ENCODE measurements at places on chromosomes 6 and 20. TPM values are rescaled to one million over a fixed set of nuclear protein-coding genes. Genes with fewer than 3 reads are reported as not detected.

DNA sequence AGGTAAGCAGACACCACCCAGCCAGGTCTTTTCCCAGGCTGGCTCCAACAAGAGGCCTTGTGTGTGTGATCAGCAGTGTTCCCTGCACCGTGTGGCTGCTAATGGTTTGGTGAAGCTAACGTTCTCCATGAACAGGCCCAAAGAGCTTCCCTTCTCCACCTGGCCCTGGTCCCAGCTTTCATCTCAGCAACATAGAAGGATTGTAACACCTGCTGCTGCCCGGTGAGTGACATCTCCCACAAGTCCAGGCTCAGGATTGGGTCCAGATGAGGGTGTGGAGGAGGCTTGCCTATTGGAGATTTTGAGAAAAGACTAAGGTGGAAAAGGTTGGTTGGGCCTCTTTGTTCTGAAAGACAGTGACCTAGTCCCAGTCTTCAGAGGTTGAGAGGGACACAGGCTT is 89.6 kb downstream of the TMEM242 start:
- no peak for DNase-seq

DNA sequence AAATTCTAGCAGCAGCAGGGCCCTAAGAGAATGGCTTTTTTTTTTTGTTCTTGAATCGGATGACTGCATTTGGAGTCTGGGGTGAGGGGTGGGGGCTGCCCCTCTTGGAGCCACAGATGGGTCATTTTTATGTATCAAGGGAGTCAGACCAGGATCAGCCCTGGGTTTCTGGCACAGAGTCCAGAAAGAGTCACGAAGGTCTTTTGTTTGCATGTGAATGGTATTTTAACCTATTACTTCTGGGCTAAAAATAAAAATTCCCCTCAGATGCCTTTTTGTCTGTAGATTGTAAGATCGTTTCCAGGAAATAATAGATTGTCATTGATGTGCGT is 72.5 kb downstream of the PHACTR3 start:
- DNase-seq: no peak

The SLC24A3 gene
- total RNA-seq: not detected

DNA sequence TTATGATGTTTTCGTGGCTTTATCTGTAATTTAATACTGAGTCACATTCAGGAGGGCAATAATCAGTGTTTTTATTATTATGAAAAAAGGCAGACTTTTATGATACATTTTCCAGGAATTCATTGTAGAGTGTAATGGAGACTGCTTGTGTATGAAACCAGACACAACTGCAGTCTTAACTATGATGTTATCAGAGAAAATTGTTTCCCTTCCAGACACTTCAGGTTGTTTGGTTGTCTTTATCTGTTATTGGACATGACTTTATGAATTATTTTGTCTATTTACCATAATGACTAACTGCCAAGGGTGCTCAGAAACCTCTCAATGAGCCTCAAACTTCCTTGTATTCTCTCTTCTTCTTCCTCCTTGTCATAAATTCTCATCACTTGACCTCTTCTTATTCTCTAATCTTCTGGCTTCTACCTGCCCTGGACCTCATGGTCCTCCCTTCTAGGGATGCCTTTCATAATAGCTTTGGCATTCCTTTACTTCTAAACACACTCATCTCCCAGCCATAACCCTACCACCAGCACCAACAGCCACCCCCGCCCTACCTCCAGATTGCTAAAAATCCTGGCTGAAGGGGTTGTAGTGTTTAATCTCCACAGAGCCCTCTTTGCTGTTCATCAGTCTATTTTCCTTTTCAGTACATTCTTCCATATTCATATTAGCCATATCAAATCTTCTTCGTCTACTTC is 492.5 kb downstream of the CDKAL1 start:
- DNase-seq: no peak

The ENPP4 gene
- total RNA-seq: 9.8 TPM

- DNase-seq: no peak
Measured at GRCh38 chr6:33610067-33610466, 11.1 kb upstream of the ITPR3 start.

DNA sequence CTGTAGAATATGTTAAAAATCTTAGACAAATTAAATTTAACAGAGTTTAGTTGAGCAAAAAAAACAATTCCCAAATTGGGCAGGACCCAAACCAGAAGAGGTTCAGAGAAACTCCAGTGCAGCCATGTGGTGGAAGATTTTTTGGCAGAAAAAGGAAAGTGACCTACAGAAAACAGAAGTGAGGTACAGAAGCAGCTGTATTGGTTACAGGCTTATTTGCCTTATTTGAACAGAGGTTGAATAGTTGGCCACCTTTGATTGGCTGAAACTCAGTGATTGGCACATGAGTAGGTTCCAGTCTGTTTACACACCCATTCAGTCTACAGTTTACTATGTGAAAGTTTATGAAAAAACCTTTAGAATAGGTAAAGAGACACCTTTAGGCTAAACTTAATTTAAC is 110.9 kb upstream of the LAMP5 start:
- DNase-seq: no peak

The MYT1 gene
- total RNA-seq: not detected

- no peak for DNase-seq
Measured at GRCh38 chr6:73802366-73802765, 106.4 kb downstream of the CD109 start.

DNA sequence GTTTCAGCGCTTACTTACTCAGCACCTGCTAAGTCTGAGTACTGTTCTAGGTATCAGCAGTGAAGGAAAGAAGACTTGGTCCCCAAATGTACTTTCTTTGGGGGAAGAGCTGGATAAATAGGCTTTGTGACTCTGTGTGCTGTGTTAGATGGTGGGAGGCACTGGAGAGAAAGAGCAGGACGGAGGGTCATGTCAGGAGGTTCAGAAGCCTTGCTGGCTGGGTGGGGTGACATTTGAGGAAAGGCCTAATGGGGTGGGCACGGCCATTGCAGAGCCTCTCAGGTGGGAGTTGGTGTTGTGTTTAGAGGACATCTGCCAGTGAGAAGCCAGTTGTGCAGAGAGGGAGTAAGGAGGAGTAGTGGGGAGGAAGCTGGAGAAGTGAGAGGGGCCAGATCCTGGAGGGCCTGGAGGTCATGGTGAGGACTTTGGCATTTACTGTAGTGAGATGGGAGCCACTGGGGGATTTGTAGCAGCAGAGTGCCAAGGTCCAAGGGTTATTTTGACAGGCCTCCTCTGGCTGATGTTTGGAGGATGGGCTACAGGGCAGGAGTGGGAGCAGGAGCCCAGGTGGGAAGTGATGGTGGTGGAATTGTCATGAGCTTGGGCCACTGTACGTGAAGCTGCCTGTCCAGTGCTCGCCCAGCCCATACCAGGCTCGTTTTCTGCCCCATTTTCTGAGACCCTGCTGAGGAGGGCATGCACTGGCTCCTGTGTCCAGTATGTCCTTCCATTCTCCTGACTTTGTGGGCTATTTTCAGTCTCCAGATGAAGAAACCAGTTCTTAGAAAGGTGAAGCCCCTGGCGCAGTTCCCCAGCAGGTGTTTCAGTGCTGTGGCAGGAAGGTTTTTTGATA is 886 bp downstream of the SDCBP2 start:
- DNase-seq: no peak

DNA sequence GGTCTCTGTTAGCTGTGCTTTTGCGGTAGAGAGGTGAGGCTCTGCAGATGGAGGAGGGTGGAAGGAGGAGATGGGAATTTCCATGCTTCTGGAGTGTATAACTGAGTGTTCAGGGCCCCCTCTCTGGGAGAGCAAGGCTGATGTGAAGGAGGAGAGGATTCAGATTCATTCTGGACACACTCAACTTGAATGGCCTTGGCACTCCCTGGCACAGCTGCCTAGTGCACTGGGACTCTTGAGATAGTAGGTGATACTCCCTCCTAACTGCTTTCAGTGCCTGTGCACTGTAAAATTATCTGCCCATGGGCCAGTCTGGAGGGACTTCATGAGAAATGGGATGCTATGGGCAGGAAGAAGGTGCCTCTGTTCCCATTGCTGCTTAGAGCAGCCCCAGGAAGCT is 54.2 kb upstream of the MYL9 start:
- no peak for DNase-seq

The ADISSP gene
- 34.8 TPM for total RNA-seq

The PNPLA1 gene
- not detected for total RNA-seq

The MAP7 gene
- 17.6 TPM for total RNA-seq

GRCh38 chr6:3484192-3484591 is 27.3 kb upstream of the SLC22A23 start:
- DNase-seq: no peak

The AIF1 gene
- total RNA-seq: 0.33 TPM

GRCh38 chr20:1499528-1500420 is 8.6 kb upstream of the SIRPB2 start:
- no peak for DNase-seq

DNA sequence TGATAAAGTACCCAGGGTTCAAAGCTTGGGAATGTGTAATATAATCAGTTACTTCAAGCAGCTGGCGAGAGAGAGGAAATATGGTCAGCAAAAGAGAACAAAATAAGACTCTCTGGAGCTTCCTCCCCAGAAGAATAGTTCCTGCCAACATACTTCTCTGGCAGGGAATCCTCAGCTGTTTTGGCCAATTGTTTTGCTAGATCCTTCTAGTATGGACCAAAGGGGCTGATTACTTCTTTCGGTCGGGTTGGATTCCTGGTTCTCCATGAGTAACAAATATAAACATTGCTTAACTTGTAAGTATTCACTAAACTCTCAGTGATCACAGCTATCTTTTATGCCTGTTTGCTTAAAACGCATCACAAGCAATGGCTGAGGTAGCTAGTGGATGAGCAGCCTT is 31.4 kb upstream of the FBXO9 start:
- DNase-seq: no peak

The GGTLC1 gene
- not detected for total RNA-seq

GRCh38 chr6:52055451-52055850 is 32.0 kb downstream of the PKHD1 start:
- DNase-seq: no peak

DNA sequence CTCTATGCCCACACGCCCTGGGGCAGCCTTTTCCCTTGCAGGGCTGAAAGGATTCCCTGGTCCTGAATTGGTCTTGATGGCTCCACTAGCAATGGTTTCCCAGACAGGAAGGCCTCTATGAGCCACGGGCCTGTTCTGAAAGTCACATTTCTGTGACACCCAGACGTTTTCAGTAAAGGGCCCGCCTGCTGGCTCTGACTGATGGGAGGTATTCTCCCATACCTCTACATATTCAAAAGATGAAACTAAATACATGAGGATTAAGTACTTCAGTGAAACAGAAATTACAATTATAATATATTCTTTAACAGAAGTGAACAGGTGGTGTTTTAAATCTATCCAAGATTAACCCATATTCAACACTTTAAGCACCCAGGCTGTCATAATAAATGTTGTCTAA is 629.8 kb downstream of the CDH26 start:
- no peak for DNase-seq

The TEAD3 gene
- 23.8 TPM for total RNA-seq

The SIRPD gene
- total RNA-seq: not detected

The CYB5R4 gene
- total RNA-seq: 12.8 TPM

The SEC63 gene
- total RNA-seq: 25.1 TPM

DNA sequence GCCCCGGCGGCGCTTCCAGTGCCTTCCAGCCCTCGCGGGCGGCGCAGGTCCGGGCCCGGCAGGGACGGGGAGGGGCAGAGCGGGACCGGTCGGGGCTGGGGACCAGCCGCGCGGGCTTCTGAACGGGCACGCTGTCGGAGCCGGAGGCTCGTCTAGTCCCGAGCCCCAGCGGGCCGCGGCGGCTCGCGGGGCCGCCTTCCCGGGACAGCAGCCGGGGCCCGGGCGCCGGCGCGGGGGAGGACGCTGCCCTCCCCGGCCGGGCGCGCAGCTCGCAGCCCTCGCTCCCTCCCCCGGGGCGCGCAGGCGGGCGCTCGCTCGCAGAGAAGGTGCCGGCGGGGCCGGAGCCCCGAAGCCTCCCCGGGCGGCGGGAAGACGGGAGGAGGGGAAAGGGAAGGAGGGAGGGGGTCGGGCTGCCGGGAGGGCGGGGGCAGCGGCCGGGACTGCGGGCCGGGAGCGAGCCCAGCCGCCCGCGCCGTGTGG is 696 bp upstream of the SIRPA start:
- DNase-seq: no peak
